B cell (primary cell): ENCODE measurements at places on chromosomes 2 and 18.

- no peak for DNase-seq
Measured at GRCh38 chr2:154443919-154444318, 254.6 kb upstream of the KCNJ3 start.

DNA sequence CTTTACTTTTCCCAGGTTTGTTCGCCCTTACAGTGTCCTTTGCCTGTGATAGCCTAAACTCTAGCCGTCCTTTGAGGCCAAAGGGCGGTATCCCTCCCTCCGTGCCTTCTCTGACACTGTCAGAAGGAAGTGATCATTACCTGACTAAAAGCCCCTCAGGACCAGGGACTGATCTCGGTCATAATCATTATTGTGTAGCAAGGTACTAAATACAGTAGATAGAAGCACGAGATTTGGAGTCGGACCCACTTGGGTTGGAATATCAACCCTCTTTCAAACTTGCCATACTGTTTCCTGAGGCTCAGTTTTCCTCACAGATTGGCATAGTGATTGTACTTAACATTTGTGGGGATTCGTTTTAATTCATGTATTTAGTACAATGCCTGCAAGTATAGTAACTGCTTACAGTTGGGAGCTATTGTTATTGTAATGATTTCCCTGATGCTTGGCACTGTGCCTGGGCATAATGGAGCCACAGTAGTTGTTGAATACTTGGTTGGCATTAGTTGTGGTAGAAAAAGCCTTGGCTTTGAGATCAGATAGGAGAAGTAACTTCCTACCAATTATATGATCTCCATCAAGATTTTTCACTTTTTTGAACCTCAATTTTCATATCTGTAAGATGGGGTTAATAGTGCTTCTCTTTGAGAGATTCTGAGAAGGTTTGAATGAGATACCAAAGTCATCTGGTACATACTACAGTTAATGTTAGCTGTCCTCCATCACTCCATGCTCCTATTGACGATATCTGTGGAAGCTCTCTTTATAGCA is 836 bp downstream of the STK11IP start:
- no peak for DNase-seq

GRCh38 chr2:132754392-132754791 is 84.4 kb upstream of the LYPD1 start:
- DNase-seq: no peak

DNA sequence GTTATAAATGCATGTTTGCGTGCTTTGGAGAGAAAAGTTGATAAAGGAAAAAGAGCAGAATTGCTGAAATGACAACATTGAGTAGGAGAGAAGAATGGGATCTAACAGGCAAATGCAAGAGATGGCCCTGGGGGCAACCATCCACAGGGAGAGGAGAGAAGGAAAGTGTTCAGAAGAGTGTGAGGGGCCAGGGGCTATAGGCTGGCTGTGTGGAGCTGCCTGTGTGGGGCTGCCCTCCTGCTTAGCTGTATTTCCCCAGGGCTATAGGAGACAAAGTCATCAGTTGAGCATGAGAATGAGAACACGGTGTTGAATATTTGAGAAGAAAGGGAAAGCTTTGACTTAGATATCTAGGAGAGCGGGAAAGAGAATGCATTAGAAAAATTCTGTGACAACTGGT is 572.0 kb downstream of the SOX11 start:
- no peak for DNase-seq

- DNase-seq: no peak
Measured at GRCh38 chr2:24863641-24864040, 56.4 kb downstream of the ADCY3 start.

GRCh38 chr2:20491739-20492531 is 45.1 kb downstream of the RHOB start:
- no peak for DNase-seq

DNA sequence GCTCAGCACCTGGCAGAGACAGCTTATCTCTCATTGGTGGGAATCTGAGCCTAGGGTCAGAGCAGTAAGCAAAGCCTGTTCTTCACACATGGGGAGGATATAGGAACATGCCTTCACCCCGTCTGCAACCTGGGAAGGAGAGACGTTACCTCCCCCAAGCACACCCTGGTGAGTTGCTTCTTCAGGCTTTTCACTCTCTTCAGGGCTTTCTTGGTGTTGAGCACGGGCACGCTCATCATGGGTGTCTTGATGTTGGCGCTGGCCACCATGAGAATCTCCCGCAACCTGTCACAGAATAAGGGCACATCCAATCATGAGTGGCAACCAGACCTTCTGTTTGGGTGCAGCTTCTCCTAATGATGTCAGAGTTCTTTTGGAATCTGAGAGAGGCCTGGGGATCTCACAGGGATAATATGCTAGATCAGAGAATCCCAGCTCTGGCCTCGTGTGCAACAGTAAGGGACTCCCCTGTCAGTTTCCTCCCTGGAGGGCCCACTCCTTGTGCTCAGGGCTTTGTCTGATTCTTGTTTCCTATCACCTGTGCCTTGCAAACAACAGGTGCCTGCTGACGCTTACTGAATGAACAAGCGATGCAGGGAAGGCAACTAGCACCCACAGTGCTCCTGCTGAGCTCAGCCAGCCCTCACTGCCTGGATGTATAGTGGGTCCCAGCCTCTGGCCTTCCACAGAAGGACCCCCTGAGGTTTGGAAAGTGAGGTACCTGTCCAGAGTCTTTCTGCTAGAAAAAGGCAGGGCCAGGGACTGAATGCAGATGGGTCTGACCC is 66.3 kb downstream of the POLR1A start:
- DNase-seq: no peak

DNA sequence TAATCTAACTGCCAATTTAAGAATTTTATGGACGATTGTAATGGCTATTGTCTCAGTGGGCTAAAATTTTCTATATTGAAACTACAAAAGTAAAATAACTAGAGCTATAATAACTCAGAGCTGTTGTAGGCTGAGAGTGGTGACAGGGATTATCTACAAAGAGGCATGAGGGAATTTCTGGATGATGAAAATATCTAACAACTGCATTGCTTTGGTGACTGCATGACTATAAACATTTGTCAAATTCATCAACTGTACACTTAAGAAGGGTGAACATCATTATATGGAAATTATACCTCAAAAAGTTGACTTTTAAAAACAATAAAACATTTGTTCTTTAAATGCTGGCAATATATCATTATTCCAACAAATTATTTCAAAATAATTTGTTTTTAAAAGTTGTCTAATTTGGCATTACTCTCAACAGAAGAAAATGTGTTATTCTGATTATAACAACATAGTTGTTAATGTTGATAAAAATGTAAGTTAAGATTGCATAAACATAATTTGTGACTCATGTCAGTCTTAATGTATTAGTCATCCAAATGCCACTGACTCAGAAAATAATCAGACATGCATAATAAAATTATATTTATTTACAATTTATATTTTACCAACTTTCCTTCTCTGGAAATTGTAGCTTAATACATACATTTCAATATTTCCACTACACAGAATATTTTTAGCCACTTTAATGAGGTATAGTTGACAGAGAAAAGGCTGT is 865.1 kb upstream of the VRK2 start:
- no peak for DNase-seq

DNA sequence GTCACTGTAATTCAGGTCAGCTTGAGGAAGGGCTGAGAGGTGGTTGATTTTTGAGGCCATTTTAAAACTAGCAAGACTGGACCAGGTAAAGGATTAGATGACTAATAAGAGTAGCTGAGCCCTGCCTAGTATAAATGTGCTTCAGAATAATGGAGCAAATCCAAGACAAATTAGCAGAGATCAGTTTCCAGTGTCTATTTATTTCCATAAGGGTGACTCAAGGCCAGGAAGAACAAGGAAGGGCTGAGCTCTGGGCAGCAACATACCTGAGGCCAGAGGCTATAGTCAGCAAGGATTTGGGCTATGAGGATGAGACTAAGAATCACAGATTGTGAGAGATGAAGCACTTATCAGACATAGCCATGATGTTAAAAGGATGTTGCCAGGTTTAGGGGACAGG is 339.0 kb upstream of the LRRTM1 start:
- no peak for DNase-seq

- peak; percentile 5 for DNase-seq
Measured at GRCh38 chr2:147182260-147182659, 662.6 kb upstream of the ACVR2A start.

DNA sequence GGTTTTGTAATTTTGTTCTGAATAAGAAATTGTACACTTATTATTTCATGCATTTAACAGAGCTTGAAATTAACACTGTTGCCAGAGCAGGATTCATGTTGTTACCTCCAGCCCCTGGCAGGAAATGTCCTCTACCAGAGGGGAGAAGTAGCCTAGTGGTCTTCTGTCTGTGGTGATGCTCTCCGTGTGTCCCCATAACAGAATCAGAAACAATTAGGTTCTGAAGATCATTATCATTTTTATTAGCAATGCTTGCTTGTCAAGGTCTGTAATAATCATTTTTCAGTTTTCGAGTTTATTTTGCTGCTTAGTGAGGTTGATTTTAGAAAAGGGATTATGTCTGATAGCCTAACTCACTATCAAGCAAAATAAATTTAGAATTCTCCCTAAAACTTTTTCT is 116.6 kb upstream of the CNTNAP5 start:
- no peak for DNase-seq

- DNase-seq: no peak
Measured at GRCh38 chr2:211737282-211737681, 801.3 kb downstream of the ERBB4 start.

DNA sequence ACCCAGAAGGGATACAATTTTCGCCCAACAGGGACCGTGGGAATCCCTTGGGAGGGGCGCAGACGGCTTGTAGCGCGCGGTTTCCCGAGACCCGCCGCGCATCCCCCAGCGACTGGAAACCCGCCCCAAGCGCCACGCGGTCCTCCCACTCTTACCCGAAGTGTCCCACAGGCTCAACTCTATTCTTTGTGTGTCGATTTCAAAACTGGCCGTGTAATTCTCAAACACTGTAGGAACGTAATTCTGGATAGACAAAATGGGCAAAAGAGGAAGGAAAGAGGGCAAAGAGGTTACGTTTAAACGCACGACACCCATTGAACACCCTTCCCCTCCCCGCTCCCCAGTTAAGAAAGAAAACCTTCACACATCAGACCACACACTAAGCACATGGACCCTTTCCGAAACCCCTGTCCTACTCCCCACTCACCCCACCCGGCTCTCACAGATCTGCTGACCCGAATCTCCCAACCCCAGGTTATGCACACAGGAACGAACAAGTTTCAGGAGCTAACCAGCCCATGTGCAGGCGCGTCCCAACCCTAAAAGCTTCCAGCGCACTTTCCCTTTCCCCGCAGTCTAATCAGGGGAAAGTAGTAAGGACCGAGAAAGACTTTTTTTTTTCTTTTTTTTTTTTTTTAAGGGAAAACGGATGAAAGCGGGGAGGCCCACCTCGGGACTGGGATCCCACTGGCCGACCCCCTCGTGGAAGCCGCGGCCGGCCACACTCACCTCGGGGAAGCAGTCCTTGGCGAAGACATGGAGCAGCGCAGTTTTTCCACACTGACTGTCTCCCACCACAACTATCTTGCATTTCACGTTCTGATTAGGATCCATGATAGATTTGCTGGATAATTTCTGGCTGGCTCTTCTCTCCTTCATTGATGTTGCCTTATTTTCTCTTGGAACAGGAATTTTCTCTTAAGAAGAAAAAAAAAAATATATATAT is 655 bp downstream of the RND3 start:
- no peak for DNase-seq

GRCh38 chr18:57649556-57650500 is 28.2 kb upstream of the NARS1 start:
- peak; percentile 19 for DNase-seq

- DNase-seq: no peak
Measured at GRCh38 chr18:37565101-37565976, at the start of gene CELF4. Gene CELF4, minus strand, starts transcription at chr18:37565798.
